ENCODE measurements at places on chromosomes 2 and 18. TPM values are rescaled to one million over a fixed set of nuclear protein-coding genes. Genes with fewer than 3 reads are reported as not detected.

The NDUFB3 gene
- total RNA-seq: 32.7 TPM

DNA sequence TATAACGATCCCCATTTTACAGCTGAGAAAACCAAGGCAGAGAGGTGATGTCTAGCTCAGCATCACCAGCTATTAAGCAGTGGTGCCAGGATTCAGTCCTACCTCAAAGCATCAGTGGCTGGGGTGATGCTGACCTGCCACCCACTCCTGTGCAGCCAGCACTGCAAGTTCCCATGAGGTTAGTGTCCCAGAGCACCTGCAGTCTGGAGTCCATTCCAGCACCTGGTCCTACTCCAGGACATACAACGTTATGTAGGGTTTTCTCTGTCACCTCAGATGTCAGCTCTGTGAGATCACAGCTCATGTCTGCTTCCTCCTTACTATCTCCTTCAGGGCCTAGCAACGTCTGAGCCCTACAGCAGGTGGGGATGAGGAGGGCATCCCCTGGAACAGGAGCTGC is 328.0 kb upstream of the HS6ST1 start:
- DNase-seq: no peak
- H3K4me1 ChIP-seq: no peaks in the 10 kb centered on the region
- no peak overlapping the region for H3K4me3 ChIP-seq
- H3K36me3 ChIP-seq: no peaks in the 10 kb centered on the region
- H3K27me3 ChIP-seq: no peaks in the 10 kb centered on the region

The ACADL gene
- not detected for total RNA-seq

GRCh38 chr2:223943561-223944008 is 1.6 kb downstream of the WDFY1 start:
- H3K36me3 ChIP-seq: no peaks in the 10 kb centered on the region
- peaks cover 44% of the 10 kb centered on the region for H3K4me1 ChIP-seq
- H3K27ac ChIP-seq: no peak overlapping the region
- no peak overlapping the region for H3K4me3 ChIP-seq

The CLHC1 gene
- total RNA-seq: 14.9 TPM

GRCh38 chr2:75564713-75565359 is 4.1 kb upstream of the EVA1A start:
- no peak overlapping the region for H3K4me3 ChIP-seq
- peaks cover 21% of the 10 kb centered on the region for H3K4me1 ChIP-seq
- no peaks in the 10 kb centered on the region for H3K36me3 ChIP-seq
- no peak overlapping the region for H3K27ac ChIP-seq
- peaks cover 20% of the 10 kb centered on the region for H3K27me3 ChIP-seq

The SATB2 gene
- total RNA-seq: 2.8 TPM

The HEATR5B gene
- total RNA-seq: 39.9 TPM

The TSN gene
- total RNA-seq: 66.9 TPM

- no peaks in the 10 kb centered on the region for H3K4me1 ChIP-seq
- no peak for DNase-seq
- H3K27ac ChIP-seq: no peak overlapping the region
- H3K36me3 ChIP-seq: no peaks in the 10 kb centered on the region
- H3K27me3 ChIP-seq: no peaks in the 10 kb centered on the region
- no peak overlapping the region for H3K4me3 ChIP-seq
Measured at GRCh38 chr2:11710632-11711353, 35.6 kb upstream of the LPIN1 start.

The INHBB gene
- total RNA-seq: not detected

DNA sequence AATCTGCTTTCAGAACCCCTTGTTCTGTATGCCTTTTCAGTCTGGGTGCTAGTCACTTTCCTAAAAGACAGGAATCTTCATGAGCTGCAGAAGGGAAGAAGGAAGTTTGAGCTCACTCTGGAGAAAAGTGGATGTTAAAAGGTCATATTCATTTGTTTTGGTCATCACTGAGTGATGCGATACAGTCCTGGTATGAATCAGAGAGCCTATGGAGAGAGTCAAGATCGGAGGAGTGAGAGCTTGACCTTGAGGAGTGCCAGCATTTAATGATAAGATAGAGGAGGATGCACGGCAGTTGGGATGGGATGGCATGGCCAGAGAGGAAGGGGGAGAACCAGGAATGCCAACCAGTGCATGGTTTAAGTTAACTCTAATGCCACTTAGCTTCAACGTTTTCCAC is 19.6 kb downstream of the USP39 start:
- H3K27ac ChIP-seq: no peak overlapping the region
- DNase-seq: no peak
- H3K27me3 ChIP-seq: no peaks in the 10 kb centered on the region
- H3K36me3 ChIP-seq: peaks cover 74% of the 10 kb centered on the region
- no peak overlapping the region for H3K4me3 ChIP-seq

DNA sequence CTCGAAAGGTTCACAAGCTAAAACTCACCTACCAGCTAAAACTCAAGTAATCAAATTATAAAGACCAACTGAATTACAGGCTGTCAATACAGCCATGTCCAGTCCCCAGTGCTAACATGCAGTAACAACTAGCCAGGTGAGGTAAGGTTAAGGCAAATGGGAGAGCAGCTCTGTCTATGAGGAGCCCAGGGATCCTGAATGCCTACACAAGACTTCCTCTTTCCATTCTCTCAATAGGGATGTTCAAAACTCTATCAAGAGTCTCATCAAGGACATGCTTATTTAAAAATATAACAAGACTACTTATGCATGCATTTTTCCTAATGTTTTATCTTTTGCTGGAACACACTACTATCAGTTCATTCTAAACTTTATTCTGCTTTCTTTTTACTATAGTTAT is 20.4 kb downstream of the REV1 start:
- no peaks in the 10 kb centered on the region for H3K36me3 ChIP-seq
- no peak for DNase-seq
- no peak overlapping the region for H3K27ac ChIP-seq
- no peaks in the 10 kb centered on the region for H3K4me1 ChIP-seq

GRCh38 chr2:7057865-7058400 is 140.7 kb downstream of the RNF144A start:
- H3K4me3 ChIP-seq: no peak overlapping the region
- H3K27ac ChIP-seq: peak overlapping the region; percentile 32
- H3K27me3 ChIP-seq: no peaks in the 10 kb centered on the region
- no peak for DNase-seq
- H3K36me3 ChIP-seq: no peaks in the 10 kb centered on the region
- peaks cover 24% of the 10 kb centered on the region for H3K4me1 ChIP-seq

DNA sequence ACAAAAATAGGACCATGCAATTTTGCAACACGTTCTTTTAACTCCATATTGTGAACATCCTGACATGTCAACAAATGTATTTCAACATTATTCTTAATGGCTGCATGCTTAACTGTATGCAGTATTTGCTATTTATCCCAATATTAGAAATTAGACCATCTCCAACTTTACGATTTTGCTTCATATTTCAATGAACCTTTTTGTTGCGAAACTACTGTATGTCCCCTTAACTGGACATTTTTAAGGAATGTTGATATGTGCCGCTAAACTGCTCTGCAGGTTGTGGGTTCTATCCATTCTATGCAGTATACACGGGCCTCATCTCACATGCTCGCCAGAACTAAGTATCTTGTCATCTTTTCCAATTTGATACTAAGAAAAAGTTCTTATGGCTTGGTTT is 11.1 kb downstream of the E2F6 start:
- no peaks in the 10 kb centered on the region for H3K27me3 ChIP-seq
- H3K27ac ChIP-seq: no peak overlapping the region
- H3K4me1 ChIP-seq: no peaks in the 10 kb centered on the region
- DNase-seq: no peak

GRCh38 chr2:40558761-40559160 is 106.9 kb upstream of the SLC8A1 start:
- H3K4me1 ChIP-seq: no peaks in the 10 kb centered on the region
- no peak for DNase-seq
- no peaks in the 10 kb centered on the region for H3K36me3 ChIP-seq
- no peak overlapping the region for H3K4me3 ChIP-seq
- H3K27ac ChIP-seq: no peak overlapping the region

The MERTK gene
- total RNA-seq: 0.38 TPM

DNA sequence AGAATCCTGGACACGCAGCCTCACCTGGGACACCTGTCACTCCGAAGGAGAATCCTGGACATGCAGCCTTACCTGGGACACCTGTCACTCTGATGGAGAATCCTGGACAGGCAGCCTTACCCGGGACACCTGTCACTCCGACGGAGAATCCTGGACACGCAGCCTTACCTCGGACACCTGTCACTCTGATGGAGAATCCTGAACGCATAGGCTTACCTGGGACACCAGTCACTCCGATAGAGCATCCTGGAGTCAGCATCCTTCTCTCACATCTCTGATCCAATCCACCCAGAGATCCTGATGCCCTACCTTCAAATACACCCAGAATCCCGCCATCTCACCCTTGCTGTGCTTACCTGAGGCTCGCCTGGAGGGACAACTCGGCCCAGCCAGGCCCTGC is 154.9 kb downstream of the NDUFA10 start:
- H3K27me3 ChIP-seq: no peaks in the 10 kb centered on the region
- H3K27ac ChIP-seq: no peak overlapping the region
- no peak for DNase-seq
- H3K36me3 ChIP-seq: no peaks in the 10 kb centered on the region
- no peaks in the 10 kb centered on the region for H3K4me1 ChIP-seq
- no peak overlapping the region for H3K4me3 ChIP-seq

The SPDYA gene
- total RNA-seq: 8.1 TPM

The CD302 gene
- 2.0 TPM for total RNA-seq

DNA sequence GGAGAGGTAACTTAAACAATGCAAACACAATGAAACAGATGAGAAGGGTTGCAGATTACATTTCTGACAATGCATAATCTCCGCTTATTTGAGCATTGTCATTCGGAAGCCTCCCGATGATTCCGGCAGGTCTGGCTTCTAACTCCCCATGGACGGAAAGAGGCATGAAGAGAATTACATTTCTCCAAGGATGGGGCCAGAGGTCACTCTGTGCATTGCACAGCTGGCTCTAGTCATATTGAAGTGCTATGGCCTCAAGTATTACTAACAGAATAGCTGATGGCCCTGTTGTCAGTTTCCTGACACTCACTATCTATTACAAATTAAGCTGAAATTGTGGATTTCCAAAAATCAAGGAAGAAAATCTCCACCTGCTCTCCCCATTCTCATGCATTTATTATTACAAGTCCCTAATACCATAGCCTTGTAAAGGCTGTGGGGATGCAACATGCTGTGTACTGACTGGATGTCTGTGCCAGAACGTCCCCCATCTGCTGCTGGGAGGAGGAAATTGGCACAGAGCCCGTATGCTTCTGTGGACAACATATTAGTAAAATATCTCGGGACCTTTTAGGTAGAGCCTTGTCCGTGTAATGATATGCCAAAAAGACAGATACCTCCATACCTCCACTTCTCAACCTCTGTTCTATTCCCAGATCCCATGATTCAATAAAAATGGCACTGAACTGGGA is 168.1 kb downstream of the SETBP1 start:
- H3K4me1 ChIP-seq: no peaks in the 10 kb centered on the region
- H3K27me3 ChIP-seq: no peaks in the 10 kb centered on the region
- no peak overlapping the region for H3K27ac ChIP-seq
- H3K4me3 ChIP-seq: no peak overlapping the region
- DNase-seq: no peak

GRCh38 chr2:173523497-173523896 is 168.8 kb downstream of the CDCA7 start:
- no peak overlapping the region for H3K27ac ChIP-seq
- no peak for DNase-seq
- no peaks in the 10 kb centered on the region for H3K36me3 ChIP-seq

The TSPYL6 gene
- total RNA-seq: not detected

- DNase-seq: no peak
- no peaks in the 10 kb centered on the region for H3K36me3 ChIP-seq
- H3K27me3 ChIP-seq: no peaks in the 10 kb centered on the region
Measured at GRCh38 chr2:201996006-201996405, 37.6 kb upstream of the FZD7 start.

DNA sequence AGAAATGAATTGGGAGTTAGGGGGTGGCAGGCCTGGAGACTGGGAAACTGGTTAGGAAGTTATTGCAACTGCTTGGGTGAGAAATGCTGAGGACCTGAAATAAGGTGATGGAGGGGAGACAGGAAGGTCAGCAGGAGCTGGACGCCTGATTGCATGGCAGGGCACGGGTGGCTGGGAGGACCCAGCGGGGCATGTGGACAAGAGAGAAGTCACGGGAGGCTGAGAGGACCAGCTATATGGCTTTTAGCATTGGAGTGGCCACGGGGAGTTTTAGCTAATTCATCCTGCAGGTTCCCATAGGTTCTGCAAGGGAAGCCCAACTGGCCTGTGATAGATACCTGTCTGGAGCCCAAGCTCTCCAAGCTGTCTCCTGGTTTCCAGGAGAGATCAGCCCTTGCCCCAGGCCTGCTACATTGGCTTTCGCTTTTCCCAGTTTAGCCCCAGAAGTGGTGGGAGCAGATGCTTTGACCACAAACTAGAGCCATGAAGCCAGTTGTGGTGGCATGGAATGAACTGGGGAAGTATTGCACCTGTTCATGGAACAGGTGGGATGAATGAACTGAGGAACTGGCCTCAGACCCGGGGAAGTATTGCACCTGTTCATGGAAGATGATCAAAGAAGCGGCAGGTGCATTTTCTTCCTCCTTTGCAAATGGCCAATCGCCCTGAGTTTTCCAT is 93.6 kb upstream of the TAF1B start:
- H3K4me1 ChIP-seq: peaks cover 39% of the 10 kb centered on the region
- H3K36me3 ChIP-seq: no peaks in the 10 kb centered on the region
- DNase-seq: no peak
- H3K27me3 ChIP-seq: no peaks in the 10 kb centered on the region
- no peak overlapping the region for H3K27ac ChIP-seq

All from natural killer cell (primary cell).